ENCODE measurements at places on chromosomes 3 and 15.

GRCh38 chr3:70816346-70816745 lies 503.9 kb upstream of the MDFIC2 start:
- DNase-seq, result no peak

DNA sequence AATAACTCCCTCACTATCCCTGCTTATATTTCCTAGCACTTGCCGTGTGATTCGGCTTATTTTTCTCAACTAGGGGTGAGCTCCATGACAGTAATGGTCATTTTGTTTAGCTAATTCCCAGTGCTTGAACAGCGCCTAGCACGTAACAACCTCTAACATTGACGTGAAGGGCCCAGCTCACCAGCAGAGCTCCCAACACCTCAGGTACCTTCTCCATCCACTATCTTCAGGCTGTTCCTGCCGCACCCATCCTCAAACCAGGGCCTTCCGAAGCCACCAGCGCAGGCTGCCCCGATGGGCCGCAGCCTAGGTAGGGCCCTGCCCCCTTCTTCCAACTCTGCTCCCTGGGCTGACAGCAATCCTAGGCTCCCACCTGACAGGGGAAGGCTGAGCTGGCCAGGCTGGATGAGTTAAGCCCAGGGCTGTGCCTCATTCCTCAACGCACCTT lies 751 bp upstream of the RPS17 start:
- no peak for DNase-seq

GRCh38 chr3:66520724-66521123 lies 19.9 kb upstream of the LRIG1 start:
- no peak for DNase-seq

- no peak for DNase-seq
Observed at GRCh38 chr3:159632851-159633250, 355.8 kb upstream of the IL12A start.

DNA sequence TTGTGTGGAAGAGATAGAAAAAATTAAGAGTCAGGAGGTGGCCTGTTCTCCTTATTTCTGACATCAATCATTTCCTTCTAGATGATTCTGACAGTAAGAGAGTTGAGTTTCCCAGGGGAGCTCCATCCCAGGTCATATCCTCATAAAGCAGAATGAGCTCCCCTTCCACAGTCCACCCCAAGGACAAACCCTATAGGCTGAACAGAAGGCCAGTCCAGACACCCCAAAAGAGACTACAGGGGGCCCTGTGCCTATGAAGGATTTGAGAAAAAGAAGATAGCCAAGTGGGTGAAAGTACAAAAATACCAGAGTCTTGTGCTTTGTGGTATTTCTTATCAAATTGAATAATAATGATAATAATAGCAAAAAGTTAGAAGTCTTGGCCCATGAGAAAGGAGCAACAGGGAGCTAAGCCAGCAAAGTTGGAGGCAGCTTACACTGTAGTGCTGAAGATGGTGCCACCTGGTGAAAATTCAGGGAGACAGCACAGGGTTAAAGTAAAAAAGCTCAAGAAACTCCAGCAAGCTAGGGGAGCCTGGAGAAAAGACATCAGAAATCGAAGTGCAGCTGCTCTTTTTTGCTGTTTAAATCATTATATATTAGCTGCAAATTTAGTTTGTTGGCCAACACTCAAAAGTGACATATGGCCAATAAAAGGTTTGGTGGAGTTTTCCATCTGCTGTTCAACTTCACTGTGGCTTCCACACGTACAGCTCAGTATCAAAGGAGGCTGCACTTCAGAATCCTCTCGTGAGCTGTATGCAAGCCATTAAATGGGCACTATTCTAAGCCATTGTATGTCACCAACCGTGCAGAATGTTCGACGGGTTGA lies 35.8 kb upstream of the SLC24A5 start:
- peak; percentile 32 for DNase-seq

- no peak for DNase-seq
Observed at GRCh38 chr3:61771976-61772375, 210.6 kb downstream of the PTPRG start.

Measured in GM13976 (cell line).